ENCODE measurements at places on chromosomes 13 and 19.

GRCh38 chr13:26646603-26647002, 89.1 kb downstream of the WASF3 start:
- DNase-seq = no peak

- no peak for DNase-seq
These were observed 21.9 kb downstream of the FBXO17 start for GRCh38 chr19:38953677-38954076.

- DNase-seq = no peak
These were observed 405.8 kb downstream of the FGF9 start for GRCh38 chr13:22076658-22077057.

DNA sequence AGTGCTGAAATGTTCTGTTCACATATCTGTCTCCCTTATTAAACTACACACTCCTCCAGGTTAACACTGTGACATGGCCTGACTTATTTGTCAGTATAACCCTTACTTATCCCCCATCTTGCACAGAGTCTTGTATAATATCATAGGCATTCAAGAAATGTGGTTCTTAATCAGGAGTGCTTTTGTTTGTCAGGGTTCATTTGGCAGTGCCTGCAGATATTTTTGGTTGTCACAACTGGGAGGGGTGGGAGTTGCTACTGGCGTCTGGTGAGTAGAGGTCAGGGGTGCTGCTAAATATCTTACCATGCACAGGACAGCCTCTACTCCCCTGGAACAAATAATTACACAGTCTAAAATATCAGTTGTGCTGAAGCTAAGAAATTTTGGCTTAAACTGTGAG, 20.4 kb upstream of the OBI1 start:
- DNase-seq = no peak

DNA sequence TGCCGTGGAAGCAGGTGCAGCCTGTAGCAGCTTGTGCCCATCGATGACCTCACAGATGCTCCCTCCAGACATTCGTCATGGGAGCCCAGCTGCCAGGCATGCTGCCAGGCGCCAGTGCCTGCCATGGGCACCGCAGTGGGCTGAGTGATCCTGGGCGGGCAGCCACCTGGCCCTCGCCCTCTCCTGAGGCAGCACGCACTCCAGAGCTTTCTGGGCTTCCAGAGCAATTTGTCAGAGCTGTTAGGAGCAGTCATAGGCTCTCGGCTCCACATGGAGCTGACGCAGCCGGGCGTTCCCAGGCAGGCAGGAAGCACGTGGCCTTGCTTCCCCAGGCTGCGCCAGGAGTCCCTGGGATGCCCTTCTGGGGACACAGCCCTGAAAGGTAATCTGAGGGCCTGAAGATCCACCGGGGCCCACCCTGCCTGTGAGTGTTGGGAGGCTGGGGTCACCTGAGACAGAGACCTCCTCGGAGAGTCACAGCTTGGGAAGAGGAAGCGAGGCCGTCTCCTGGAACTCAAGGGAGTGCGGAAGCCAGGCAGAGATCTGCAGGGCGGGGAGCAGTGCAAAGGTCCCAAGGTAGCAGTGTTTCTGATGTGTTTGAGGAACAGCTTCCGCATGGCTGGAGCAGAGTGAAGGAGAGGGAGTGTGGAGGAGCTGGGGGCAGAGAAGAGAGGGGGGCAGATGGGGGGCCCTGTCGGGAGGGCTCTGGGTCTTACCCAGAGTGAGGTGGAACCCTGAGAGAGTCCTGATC, 50.6 kb downstream of the DPF1 start:
- DNase-seq = no peak

All from vagina (tissue), 2 donors.